ENCODE measurements at places on chromosomes 11 and 22. TPM values are rescaled to one million over a fixed set of nuclear protein-coding genes. Genes with fewer than 3 reads are reported as not detected.

DNA sequence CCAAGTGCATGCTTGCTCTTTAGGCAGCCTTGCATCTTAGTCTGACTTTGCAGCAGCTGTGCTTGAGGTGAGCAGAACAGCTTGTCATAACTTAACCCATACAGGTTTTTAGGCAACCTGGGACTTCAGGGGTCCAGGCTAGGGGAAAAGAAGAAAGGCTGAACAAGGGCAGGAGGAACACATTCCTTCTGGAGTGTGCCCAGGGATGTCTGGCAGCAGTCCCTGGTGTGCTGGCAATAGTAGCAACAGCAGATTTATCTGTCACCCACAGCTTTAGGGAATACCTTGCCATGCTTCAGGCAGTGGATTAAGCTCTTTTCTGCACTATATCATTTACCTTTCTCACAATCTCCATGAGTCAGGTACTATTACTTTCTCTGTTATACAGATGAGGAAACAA lies 513.0 kb downstream of the RAB38 start:
- DNase-seq = no peak
- no peaks in the 10 kb centered on the region for H3K27me3 ChIP-seq
- no peak overlapping the region for H3K27ac ChIP-seq
- H3K36me3 ChIP-seq = no peaks in the 10 kb centered on the region
- H3K4me1 ChIP-seq = no peaks in the 10 kb centered on the region
- no peak overlapping the region for H3K4me3 ChIP-seq

FADS3 gene
- total RNA-seq = 21.9 TPM

- no peaks in the 10 kb centered on the region for H3K36me3 ChIP-seq
- H3K4me3 ChIP-seq = no peak overlapping the region
- no peak for DNase-seq
- H3K27me3 ChIP-seq = no peaks in the 10 kb centered on the region
- peaks cover 3% of the 10 kb centered on the region for H3K4me1 ChIP-seq
Observed at GRCh38 chr11:57353852-57354251, 15.7 kb downstream of the P2RX3 start.

- H3K36me3 ChIP-seq = no peaks in the 10 kb centered on the region
- DNase-seq = no peak
- H3K4me3 ChIP-seq = no peak overlapping the region
- H3K27me3 ChIP-seq = no peaks in the 10 kb centered on the region
- H3K4me1 ChIP-seq = no peaks in the 10 kb centered on the region
Observed at GRCh38 chr11:110972640-110973039, 260.4 kb upstream of the ARHGAP20 start.

C11orf86 gene
- total RNA-seq = 2.6 TPM

DNA sequence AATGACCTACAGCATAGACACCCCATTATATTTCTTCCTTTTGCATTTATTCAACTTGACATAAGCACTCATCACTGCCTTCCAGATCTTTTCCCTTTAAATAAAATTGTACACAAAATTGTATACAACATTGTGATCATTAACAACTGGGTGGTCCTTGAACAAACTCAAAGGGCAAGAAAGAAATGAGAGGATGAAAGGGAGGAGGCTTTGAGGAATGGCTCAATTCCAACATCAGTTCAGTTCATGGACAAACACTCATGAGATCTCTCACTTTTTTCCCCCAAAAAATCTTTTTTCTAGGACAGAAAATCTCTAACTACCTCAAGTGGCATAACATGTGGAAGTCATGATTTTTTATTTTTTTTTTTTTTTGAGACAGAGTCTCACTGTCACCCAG lies 113.7 kb downstream of the PLEKHA7 start:
- H3K27ac ChIP-seq = no peak overlapping the region
- no peak overlapping the region for H3K4me3 ChIP-seq
- no peak for DNase-seq
- peaks cover 1% of the 10 kb centered on the region for H3K4me1 ChIP-seq

GRCh38 chr11:20213790-20214189 lies 53.5 kb upstream of the DBX1 start:
- no peaks in the 10 kb centered on the region for H3K36me3 ChIP-seq
- no peak for DNase-seq
- no peak overlapping the region for H3K27ac ChIP-seq
- H3K4me1 ChIP-seq = no peaks in the 10 kb centered on the region

MS4A7 gene
- 10.7 TPM for total RNA-seq

TRIM49D2 gene
- not detected for total RNA-seq

DNA sequence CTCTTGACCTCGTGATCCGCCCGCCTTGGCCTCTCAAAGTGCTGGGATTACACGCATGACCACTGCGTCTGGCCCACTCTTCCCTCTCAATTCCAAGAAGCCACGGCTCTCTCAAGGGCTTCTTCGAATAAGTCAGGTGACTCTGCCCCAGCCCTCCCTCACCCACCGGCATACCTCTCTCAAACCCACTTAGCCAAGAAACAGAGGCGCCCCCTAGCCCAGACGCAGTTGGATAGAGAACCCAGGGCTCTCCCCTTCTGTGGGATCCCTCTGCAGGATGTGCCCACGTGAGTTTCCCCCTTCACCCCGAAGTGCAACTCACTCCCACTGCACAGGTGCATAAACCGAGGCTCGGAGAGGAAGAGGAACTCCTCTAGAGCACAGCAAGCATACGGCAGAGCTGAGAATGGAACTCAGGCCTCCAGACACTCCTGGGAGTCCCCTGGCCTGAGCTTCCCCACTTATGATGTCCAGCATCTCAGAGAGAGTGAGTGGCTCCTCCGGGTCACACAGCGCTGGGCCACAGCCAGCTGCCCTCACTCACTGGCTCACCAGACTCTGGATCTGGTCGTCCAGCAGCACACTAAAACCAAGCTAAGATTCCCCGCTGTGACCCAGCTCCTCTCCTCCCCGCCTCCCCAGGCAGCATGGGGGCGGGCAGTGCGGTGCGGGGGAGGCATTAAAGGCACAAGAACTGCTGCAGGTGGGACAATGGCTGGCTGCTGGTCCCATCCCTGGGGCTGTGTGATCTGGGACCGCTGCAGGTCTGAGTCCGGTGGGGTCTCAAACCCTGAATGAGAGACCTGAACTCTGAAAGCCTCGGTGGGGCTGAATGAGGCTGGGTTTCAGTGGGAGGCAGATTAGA lies 16.8 kb upstream of the RGL4 start:
- DNase-seq = no peak
- H3K4me3 ChIP-seq = no peak overlapping the region
- no peaks in the 10 kb centered on the region for H3K27me3 ChIP-seq
- H3K27ac ChIP-seq = no peak overlapping the region

DNA sequence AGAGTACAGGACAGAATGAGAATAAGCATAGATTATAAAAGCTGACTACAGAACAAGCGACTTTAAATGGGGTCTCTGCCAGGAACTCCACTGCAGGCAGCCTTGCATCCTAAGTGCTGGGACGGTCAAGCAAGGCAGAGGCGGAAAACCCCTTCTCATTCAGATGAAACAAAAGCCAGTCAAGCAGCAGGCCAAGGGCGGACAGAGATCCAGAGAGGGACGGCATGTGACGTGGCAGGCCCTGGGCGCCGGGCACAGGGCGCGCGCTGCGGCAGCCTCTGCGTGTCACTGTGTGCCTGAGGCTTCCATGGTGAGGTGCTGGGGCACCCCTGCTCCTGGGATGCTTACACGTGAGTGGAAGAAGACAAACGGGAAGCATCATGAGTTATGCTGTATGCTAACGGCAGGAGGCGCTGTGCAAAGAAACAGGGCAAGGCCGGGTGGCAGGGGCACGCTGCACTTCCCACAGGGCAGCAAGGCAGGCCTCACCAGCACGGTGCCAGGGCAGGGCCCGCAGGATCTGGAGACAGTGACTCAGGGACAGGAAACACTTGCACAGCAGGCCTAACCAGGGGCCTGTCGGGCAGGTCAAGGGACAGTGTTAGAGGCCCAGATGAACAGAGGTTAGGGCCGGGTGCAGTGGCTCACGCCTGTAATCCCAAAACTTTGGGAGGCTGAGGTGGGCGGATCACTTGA lies 6.2 kb downstream of the TOLLIP start:
- peaks cover 34% of the 10 kb centered on the region for H3K4me1 ChIP-seq
- no peaks in the 10 kb centered on the region for H3K36me3 ChIP-seq
- no peak for DNase-seq
- no peaks in the 10 kb centered on the region for H3K27me3 ChIP-seq
- H3K4me3 ChIP-seq = no peak overlapping the region
- H3K27ac ChIP-seq = peak overlapping the region; percentile 5

GRCh38 chr11:128921793-128922192 lies 20.9 kb downstream of the TP53AIP1 start:
- H3K36me3 ChIP-seq = no peaks in the 10 kb centered on the region
- DNase-seq = no peak
- H3K27ac ChIP-seq = no peak overlapping the region

DNA sequence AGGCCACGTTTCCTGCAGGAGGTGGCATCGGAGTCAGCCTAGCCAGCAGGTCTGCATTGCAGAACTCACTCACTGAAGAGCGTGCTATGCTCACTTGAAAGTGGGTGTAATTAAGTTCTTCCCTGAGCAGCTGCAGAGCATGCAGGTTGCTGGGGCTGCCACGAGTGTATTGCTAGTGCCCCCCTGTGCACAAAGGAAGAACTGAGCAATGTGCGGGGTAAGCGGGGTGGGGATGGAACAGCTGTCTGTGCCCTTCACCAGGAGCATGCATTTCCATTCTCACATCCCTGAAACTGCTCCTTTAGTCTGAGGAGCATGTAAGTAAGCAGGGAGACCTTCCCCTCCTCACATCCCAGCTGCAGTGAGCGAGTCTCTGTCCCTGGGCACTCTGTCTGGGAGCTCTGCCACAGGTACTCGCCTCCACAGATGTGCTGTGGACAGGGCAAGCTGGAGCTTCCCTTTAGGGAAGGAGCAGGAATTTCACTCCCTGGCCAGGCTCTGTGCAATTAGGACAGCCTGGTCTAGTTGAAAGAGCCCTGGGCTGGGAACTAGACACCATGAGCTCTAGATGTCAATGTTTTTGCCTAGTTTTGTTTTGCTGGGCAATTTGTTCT lies 1031.8 kb downstream of the NTM start:
- H3K27me3 ChIP-seq = no peaks in the 10 kb centered on the region
- H3K4me1 ChIP-seq = no peaks in the 10 kb centered on the region
- H3K36me3 ChIP-seq = no peaks in the 10 kb centered on the region
- no peak for DNase-seq
- H3K27ac ChIP-seq = no peak overlapping the region
- H3K4me3 ChIP-seq = no peak overlapping the region

- H3K4me1 ChIP-seq = no peaks in the 10 kb centered on the region
- H3K27ac ChIP-seq = no peak overlapping the region
- H3K36me3 ChIP-seq = no peaks in the 10 kb centered on the region
- DNase-seq = no peak
Observed at GRCh38 chr11:70644343-70645060, 246.2 kb downstream of the CTTN start.

DNA sequence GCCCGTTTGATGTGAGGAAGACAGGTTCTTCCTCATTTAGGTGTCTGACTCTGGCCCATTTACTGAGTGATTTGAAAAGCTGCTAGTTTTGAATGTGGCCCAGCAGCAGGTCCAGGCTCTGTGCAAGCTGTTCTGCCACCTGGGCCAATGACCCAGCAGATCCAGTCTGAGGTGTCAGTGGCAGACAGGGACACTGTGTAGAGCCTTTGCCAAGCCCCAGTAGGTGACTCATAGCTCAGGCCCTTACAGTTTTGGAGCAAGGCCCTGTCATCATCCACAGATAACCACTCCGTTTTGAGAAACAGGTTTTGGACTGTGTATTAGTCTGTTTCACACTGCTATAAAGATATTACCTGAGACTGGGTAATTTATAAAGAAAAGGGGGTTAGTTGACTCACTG lies 23.9 kb downstream of the TSPAN32 start:
- H3K27ac ChIP-seq = no peak overlapping the region
- no peaks in the 10 kb centered on the region for H3K4me1 ChIP-seq
- no peaks in the 10 kb centered on the region for H3K36me3 ChIP-seq
- DNase-seq = no peak

- H3K4me3 ChIP-seq = no peak overlapping the region
- no peaks in the 10 kb centered on the region for H3K4me1 ChIP-seq
- DNase-seq = no peak
- no peak overlapping the region for H3K27ac ChIP-seq
- H3K36me3 ChIP-seq = no peaks in the 10 kb centered on the region
Observed at GRCh38 chr11:75867778-75868374, 52.9 kb downstream of the UVRAG start.

GRCh38 chr11:108193725-108194124 lies 28.7 kb downstream of the NPAT start:
- no peaks in the 10 kb centered on the region for H3K36me3 ChIP-seq
- H3K4me3 ChIP-seq = no peak overlapping the region

OR52H1 gene
- total RNA-seq = 0.26 TPM

DNA sequence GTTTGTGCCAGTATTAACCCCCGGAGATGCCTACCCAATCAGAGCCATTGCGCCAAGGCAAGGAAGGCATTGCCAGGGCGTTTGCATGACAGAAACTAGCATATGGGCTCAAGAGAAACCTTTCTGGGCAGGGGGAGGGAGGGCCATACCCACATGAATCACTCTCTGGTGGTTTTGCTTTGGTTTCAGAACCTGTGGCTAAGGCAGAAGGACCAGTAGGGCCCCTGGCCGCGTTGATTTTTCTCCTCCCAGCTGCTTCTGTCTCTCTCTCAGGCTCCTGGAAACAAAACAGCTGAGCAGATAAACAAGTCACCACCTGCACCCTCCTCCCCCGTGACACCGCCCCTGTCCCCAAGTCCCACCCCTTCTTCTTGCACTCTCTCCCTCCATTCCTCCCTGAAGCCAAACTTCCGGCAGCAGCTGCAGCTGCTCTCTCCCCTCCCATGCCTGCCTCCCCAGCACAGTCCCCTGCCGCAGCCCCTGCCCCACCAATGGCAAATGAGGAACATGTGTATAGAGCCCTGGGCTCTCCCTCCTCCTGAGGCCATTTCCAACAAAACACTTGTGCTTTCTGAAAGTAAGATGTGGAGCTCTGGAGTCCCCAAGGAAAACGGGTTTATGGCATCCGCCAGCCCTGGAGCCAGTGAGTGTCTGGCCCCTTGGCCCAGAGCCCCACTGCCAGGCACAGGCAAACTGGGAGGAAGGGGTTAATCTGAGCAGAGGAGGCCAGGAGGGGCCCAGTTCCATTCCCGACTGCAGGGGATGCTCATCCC lies 39.0 kb upstream of the ADA2 start:
- no peak overlapping the region for H3K27ac ChIP-seq
- H3K27me3 ChIP-seq = no peaks in the 10 kb centered on the region
- peaks cover 3% of the 10 kb centered on the region for H3K4me1 ChIP-seq

DNA sequence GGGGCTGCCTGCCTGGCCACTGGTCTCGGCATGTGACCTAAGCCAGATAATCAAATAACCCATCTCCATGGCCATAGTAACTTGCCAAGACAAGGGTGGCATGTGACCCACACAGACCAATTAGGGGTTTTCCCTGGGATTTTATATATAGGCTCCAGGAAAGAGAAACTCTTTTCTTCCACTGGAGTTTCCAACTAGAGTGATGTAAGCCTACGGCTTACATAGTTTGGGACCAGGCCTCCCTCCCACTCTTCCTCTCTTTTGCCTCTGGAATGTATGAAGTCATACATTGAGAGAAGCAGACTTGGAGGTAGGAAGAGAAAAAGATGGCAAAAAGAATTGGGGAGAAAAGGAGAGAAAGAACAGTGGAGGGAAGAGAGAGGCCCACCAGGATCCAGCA lies 84.6 kb upstream of the LDLRAD3 start:
- no peak overlapping the region for H3K27ac ChIP-seq
- H3K4me3 ChIP-seq = no peak overlapping the region
- no peaks in the 10 kb centered on the region for H3K36me3 ChIP-seq
- DNase-seq = no peak

- no peaks in the 10 kb centered on the region for H3K27me3 ChIP-seq
- no peaks in the 10 kb centered on the region for H3K36me3 ChIP-seq
- H3K4me1 ChIP-seq = no peaks in the 10 kb centered on the region
Observed at GRCh38 chr22:33438273-33438672, 380.1 kb upstream of the SYN3 start.
